ENCODE measurements at places on chromosomes 1 and 21.

DNA sequence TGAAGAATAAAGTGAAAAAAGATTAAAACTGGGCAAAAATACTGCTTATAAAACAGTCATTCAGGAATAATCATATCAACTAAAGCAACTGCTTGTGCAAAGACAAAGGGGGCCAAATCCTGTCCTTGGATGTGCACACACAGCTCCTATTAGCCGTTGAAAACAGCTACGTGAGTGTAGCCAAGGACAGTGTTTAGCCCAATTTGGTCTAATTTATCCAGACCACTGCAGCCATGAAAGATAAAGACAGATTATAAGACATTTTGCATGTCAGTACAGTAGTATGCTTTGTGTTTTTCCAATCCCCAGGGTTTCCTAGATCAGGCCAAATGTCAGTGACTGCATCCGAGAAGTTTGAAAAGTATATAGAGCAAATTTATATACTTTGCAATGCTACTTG lies 146.3 kb upstream of the PKN2 start:
- no peaks in the 10 kb centered on the region for H3K36me3 ChIP-seq
- no peak for DNase-seq
- no peak overlapping the region for H3K27ac ChIP-seq
- no peaks in the 10 kb centered on the region for H3K27me3 ChIP-seq
- no peaks in the 10 kb centered on the region for H3K4me1 ChIP-seq
- no peak overlapping the region for H3K4me3 ChIP-seq

- no peak for DNase-seq
- H3K4me3 ChIP-seq = no peak overlapping the region
- no peaks in the 10 kb centered on the region for H3K27me3 ChIP-seq
Measured at GRCh38 chr21:42558846-42559245, 45.2 kb downstream of the SLC37A1 start.

DNA sequence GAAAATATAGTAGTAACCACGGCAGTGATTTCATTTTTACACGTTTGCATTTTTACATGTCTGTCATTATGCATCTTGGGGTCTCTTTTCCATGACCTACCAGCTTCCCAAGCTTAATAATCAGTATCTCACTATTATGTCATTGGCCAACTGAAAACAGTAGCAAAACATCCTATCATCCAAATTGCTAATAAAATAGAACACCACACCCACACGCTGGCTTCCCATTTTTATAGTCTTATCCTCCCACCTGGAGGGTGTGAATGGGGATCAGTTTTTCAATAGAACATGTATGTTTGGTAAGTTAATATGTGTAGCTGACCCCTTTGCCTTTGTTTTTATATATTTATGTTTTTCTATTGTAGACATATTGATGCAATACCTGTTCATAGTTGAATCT lies 11.8 kb downstream of the TFF3 start:
- no peak overlapping the region for H3K27ac ChIP-seq
- DNase-seq = peak; percentile 37
- no peaks in the 10 kb centered on the region for H3K4me1 ChIP-seq
- H3K27me3 ChIP-seq = peaks cover 5% of the 10 kb centered on the region

- H3K36me3 ChIP-seq = no peaks in the 10 kb centered on the region
- H3K4me3 ChIP-seq = no peak overlapping the region
- no peak overlapping the region for H3K27ac ChIP-seq
- H3K4me1 ChIP-seq = peaks cover 16% of the 10 kb centered on the region
- no peak for DNase-seq
Measured at GRCh38 chr1:151143057-151143435, 3.4 kb downstream of the SEMA6C start.

DNA sequence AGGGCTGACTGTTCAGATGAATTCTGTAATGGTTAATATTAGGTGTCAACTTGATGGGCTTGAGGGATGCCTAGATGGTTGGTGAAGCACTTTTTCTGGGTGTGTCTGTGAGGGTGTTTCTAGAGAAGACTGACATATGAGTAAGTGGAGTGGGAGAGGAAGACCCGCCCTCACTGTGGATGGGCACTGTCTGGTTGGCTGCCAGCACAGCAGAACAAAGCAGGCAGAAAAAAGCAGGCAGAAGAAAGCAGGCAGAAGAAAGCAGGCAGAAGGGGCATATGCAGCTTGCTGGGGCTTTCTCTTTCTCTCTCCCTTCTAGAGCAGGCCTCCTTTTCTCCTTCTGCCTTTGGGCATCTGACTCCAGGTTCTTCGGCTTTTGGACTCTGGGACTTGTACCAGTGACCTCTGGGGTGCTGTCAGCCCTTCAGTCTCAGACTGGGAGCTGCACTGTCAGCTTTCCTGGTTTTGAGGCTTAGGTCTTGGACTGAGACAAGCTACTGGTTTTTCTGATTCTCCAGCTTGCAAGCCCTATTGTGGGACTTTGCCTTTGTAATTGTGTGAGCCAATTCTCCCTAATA lies 42.9 kb upstream of the CD2 start:
- DNase-seq = no peak
- no peak overlapping the region for H3K4me3 ChIP-seq
- H3K4me1 ChIP-seq = no peaks in the 10 kb centered on the region
- no peaks in the 10 kb centered on the region for H3K36me3 ChIP-seq
- H3K27me3 ChIP-seq = peaks cover 2% of the 10 kb centered on the region
- H3K27ac ChIP-seq = no peak overlapping the region

DNA sequence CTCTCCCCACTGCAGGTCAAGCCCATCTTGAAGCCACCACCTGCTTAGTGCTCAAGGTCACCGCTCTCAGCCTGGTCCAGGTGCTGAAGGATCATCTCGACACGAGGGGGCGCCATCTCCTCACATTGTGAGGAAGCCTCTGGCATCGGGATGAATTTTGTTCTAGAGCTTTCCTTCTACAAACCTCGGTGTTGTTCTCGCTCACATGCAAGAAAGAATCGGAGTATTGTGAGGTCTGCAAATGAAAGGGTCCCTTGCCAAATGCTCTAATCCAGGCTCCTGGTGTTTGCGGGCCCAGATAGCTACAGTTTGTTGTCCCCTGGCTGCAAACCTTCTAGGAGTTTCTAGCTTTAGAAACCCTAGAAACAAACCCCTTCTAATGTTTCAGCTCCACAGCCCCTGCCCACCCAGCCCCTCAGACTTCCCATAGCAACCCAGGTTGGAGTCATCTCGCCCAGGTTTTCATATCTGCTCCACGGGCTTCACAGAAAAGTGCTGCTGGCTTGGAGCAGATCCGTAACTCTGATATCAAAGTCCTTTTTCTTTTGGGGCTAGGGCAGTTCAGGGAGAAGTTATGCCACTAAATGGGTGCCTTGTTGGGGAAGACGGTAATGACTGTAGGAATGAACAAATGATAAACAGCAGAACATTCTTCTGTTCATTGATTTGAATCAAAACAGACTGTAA lies 8.6 kb upstream of the ATP5PO start:
- no peaks in the 10 kb centered on the region for H3K36me3 ChIP-seq
- no peak overlapping the region for H3K27ac ChIP-seq
- DNase-seq = peak; percentile 85
- H3K4me1 ChIP-seq = peaks cover 5% of the 10 kb centered on the region

- H3K4me1 ChIP-seq = peaks cover 7% of the 10 kb centered on the region
- DNase-seq = no peak
- no peak overlapping the region for H3K27ac ChIP-seq
Measured at GRCh38 chr1:47940779-47941178, 56.4 kb downstream of the TRABD2B start.

DNA sequence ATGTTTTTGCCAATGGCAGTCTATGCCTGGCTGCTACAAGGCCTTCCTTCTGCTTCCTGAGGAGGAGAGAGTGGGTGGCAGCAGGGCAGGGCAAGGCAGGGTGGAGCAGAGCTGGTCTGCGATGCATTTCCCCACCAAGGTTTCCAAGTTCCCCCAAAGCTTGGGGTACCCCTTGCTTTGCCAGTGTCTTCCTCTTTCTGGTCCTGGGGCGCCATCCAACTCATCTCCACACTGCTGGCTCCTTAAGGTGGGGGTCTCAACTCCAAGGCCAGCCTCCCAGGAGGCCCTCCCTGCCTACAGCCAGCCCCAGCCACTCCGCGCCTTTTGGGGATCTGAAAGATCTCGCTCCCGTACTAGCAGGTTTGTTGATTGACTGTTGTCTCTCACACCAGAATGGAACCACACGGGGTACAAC lies 3.9 kb upstream of the SKI start:
- H3K27me3 ChIP-seq = no peaks in the 10 kb centered on the region
- no peaks in the 10 kb centered on the region for H3K4me1 ChIP-seq
- H3K27ac ChIP-seq = no peak overlapping the region
- H3K4me3 ChIP-seq = no peak overlapping the region

DNA sequence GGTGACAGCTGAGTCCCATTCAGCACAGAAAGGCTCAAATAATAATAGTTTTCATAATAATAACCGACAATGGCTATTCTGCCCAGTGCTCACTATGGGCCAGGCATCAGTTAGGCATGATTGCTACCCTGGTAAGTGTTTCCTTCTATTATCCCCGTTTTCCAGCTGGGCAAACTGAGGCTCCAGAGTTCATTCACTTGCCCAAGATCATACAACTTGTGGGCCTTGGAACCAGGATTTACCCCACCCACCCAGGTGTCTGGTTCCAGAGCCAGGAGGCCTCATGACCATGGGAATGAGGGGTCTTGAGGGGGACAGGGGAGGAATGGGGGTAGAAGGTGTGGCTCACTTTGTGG lies 518 bp downstream of the PLOD1 start:
- H3K27me3 ChIP-seq = no peaks in the 10 kb centered on the region
- H3K36me3 ChIP-seq = peaks cover 2% of the 10 kb centered on the region
- H3K4me3 ChIP-seq = peak overlapping the region; percentile 80
- DNase-seq = no peak
- H3K4me1 ChIP-seq = peaks cover 16% of the 10 kb centered on the region
- H3K27ac ChIP-seq = peak overlapping the region; percentile 10

DNA sequence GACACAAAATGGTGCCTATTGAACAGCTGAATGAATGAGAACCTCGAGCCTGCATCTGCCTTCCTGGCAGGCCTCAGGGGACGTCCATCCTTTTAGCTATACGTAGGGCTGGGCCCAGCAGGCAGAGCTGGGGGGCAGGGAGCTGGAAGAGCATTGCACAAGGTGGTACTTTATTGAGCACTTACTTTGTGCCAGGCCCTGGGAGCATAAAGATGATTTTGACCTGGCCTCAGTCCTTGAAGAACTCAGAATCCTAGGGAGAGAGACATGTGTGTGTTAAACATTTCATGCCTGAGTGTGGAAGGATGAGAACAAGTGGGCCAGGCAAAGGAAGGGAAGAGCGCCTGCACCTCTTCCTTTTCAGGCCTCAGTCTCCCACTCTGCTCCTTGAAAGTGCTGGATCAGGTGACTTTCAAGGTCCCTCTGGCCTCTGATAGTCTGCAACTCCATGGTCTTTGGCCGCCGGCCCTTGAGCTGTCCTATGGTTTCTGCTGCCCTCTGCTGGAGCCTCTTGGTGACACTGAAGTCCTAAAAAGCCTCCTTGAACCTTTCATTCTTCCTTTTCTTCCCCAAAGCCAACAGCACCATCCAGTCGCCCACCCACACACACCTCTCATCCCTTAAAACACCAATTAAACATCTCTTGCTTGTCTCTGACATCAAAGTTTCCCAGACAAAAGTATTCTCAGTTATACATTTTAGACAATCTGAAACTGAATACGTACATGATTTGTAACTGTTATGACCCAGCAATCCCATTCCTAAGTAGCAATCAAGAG lies 3.5 kb upstream of the PEAR1 start:
- H3K4me1 ChIP-seq = peaks cover 20% of the 10 kb centered on the region
- peak; percentile 94 for DNase-seq
- no peak overlapping the region for H3K27ac ChIP-seq
- no peaks in the 10 kb centered on the region for H3K36me3 ChIP-seq
- no peak overlapping the region for H3K4me3 ChIP-seq

DNA sequence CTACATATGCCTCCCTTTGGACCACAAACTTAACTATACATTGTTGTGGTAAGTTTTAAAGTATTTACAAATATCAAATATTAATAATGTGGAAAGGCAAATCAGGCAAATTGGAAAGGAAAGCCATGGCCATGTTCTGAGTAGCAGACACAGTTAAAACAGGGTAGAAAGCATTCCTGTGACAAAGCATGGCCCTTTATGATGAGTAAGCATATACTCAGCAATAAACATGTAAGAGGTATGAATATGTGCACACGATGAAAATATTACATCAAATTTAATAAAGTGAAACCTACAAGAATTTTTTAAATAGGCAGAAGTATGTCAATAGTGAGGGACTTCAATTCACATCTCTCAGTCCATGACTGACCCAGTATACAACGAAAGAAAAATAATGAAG lies 389.2 kb downstream of the DSCAM start:
- no peak overlapping the region for H3K4me3 ChIP-seq
- no peaks in the 10 kb centered on the region for H3K4me1 ChIP-seq

Measured in osteoblast (primary cell).